Stimulated activated CD4-positive, alpha-beta T cell treated with anti-CD3 and anti-CD28 coated beads, Interleukin-4, amount 100 ng/mL, for 1 hour (primary cell): ENCODE measurements at places on chromosomes 4 and X.

DNA sequence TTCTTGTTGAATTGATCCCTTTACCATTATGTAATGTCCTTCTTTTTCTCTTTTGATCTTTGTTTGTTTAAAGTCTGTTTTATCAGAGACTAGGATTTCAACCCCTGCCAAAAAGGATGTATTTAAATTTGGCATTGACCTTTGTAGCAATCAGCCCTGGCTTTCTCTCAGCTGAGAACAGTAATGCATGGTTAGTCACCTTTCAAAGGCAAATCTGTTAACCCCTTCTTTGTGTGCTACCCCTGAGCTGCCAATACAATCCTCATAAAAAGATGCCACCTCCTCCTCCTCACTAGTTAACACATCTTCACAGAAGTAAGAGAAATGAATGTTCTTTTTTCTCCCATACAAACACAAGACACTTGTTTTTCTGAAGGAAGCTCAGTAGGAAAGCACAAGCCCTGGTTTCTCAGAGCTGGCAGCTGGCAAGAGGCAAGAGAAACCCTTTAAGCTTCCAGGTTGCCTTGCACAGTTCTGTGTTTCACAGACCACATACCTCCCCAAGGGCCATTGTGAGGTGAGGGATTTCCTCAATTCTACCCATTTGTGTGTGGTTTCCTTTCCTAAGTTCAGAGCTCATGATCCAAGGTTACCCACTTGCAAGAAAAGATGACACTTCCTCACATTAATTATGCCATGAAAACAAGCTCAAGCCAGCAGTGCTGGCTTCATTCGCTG lies 122.6 kb downstream of the RCHY1 start:
- no peak for DNase-seq

DNA sequence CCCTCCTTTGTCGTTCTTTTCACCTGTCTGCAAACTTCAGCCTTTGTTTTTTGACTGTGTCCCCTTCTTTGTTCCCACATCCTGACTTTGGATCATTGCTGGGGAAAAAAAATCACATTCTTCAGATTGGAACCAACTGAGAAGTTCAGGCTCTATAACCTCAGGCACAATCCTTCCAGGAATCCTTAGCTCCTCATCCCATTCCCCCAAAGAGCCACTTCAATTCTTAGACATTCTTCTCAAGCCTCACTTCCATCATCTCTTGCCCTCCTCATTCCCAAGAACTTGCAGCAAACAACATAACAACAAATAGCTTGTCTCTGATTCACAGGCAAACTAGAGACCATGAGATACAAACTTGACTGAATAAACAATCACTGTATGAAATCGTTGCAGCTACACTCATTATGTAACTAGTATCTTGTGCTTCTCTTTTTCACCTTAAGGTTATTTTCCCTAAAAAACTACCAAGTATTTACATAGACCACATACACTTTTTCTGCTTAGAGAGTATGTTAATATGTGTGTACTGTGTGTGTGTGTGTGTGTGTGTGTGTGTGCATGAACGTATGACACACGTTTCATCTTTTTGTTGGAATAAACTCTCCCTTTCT lies 26.4 kb upstream of the PGM2 start:
- no peak for DNase-seq

DNA sequence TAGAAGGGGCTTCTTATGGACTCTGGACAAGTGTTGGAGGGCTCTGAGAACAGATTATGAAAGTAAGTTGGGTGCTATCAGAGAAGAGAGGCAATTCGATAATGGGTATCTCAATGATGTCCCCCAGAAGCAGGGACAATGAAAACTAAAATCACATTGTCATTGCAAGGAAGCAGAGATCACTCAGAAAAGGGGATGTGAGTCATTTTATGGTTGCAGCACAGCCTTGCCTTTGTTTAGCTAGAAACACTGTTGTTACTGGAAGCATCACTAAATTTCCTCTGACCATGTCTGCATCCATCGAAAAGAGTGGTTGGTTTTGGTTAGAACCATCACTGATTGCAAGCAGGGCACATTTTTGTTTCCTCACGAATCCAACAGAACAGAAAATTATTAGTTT lies 246.8 kb upstream of the NWD2 start:
- no peak for DNase-seq

DNA sequence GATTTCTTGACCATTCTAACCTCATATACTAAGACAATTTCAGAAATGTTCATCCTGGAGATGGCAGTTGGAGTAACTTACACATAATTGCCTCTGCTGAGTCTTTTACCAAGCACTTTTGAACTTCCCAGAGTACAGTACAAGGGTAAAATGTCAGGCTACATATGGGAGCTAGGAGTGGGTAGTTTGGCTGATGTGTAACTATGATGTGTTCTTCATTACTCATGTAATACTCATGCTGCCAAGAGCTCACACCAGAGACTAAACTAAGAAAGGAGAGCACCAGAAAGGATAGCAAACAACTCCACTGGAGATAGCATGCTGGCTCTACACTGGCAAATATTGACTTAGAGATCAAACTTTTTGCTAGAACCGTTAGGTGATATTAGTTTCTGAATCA lies 194.0 kb downstream of the PDGFRA start:
- DNase-seq, result no peak

DNA sequence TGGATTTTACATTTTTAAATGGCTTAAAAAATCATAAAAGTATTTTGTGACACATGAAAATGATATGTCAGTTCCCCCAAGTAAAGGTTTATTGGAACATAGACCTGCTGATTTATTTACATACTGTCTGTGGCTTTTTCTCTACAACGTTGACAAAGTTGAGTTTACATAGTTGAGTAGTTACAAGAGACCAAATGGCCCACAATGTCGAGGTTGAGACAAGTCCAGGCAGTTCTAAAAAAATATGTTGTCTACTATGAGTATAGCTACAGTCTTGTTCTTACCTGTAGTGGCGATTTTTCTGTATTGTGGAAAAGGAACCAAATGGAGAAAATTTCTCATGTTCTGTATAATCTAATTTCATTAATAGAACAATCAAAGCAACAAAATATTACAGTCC lies 163.2 kb downstream of the FRAS1 start:
- no peak for DNase-seq

DNA sequence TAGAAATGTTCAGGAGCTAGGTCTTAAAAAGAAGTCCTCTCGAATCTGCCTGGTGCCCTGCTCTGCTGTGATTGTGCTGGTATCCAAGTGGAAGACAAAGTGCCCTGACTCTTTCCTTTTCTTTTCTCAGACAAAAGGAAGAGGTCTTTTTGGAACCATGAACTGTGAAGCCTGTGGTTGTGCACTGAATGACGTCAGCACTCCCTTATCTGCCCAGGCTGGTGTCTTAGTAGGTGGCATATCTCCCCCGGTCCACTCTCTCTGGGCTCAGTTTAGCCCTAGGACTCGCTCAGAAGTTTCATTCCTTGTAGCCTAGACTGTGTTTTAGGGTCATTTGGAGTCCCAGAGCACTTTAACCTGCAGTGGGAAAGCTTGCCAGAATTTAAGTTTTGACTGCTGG lies 400.3 kb upstream of the CT83 start:
- no peak for DNase-seq

GRCh38 chrX:41209853-41210252 lies 124.1 kb upstream of the DDX3X start:
- DNase-seq, result no peak

- DNase-seq, result no peak
Measured at GRCh38 chr4:60033826-60034225, 1166.3 kb upstream of the ADGRL3 start.

DNA sequence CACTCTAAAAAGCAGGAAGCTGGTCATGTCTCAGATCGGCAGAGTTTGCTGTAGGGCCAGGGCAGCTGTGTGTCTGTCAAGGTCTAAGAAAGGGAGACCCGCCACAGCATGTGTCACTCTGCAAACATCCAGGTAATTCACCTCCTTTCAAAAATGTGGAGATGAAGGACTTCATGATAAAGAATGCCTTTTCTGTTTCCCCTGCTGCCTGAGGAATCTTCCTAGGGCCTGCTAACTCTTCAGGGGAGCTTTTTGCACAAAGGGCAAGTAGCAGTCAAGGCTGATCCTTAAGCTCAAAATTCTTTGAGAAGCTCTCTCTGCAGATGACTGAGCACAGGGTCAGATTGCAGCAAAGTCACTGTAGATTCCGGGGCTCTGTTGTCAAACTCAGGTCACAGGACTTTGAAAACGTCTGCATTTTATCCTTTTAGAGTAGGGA lies 21.1 kb downstream of the RASL11B start:
- DNase-seq, result no peak

- DNase-seq, result no peak
Measured at GRCh38 chrX:137562096-137562495, 3.8 kb upstream of the ZIC3 start.

GRCh38 chrX:133350751-133351150 lies 64.5 kb downstream of the GPC4 start:
- no peak for DNase-seq

DNA sequence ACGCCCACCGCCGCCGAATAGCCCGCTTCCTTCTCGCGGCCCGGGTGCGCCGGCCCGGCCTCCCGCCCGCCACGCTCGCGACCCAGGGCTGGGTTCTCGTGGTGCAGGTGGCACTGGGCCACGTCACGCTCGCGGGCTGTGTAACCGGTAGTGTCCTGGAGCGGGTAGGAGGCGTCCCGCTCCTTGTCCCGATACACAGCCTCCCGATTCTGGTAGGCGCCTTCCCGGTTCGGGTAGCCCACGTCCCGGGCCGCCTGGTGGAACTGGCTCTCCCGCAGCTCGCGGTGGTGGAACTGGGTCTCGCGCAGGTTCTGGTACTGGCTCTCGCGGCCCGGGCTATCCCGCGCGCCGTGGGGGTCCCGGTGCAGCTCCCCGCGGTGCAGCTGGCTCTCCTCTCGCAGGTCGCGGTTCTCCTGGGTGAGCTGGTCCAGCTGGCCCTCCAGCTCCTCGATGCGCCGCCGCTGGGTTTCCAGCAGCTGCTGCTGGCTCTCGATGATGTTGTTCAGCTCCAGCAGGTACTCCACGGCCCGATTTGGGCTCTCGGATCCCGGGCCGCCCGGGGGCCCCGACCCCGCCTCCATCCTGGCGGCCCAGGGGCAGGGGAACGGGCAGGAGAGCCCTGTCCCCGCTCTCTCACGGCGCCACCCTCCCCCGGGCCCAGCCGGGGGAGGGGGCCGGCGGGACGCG lies 39.3 kb upstream of the IQSEC2 start:
- peak; percentile 10 for DNase-seq

- DNase-seq, result no peak
Measured at GRCh38 chr4:152640058-152640921, 39.5 kb downstream of the TMEM154 start.

- DNase-seq, result no peak
Measured at GRCh38 chr4:172055046-172055445, 241.8 kb downstream of the GALNTL6 start.

GRCh38 chrX:41133551-41133950 lies 48.3 kb downstream of the USP9X start:
- no peak for DNase-seq

- no peak for DNase-seq
Measured at GRCh38 chr4:7398104-7398423, 36.7 kb downstream of the PSAPL1 start.

DNA sequence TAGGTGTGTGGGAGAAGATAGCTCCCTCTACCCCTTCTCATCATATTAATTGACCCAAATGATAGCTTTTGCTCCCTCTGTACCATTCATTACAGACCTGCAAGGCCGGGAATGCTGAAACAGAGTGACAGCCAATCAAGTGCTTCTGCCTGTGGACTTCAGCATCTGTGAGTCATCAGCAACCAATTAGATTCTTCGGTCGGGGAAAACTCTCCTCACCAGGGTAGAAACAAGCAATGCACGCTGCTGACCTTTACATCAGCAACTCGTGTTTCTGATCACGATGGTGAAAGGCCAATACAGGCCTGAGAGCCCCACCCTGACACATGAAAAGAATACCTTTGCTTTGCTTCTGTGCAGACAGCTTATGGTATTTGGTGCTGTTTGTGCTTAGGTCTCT lies 347.2 kb upstream of the DDX53 start:
- DNase-seq, result no peak

GRCh38 chr4:36325926-36326325 lies 44.5 kb downstream of the DTHD1 start:
- no peak for DNase-seq

DNA sequence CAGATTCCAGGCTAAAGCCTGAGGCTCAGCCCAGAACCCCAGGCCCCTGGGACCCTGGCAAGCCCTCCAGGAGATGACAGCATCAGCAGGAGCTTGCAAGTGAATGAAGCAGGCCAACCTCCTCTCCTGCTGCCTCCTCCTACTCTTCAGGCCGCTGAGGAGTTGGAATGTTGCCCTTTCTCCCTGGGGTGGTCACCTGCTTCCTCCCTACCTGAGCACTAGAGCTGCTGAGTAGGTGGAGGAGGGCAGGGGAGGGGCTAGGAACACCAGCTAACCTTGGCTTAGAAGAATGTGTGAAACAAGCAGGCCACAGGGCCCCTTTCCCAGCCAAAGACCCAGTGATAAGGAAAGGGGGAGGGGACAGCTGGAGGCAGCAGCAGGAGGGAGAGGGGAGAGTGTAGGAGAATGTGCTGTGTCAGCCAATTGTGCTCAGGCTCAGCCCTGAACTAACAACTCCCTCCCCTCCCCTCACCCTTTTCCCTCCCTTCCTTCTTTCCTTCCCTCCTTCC lies 58.0 kb downstream of the PJA1 start:
- no peak for DNase-seq

DNA sequence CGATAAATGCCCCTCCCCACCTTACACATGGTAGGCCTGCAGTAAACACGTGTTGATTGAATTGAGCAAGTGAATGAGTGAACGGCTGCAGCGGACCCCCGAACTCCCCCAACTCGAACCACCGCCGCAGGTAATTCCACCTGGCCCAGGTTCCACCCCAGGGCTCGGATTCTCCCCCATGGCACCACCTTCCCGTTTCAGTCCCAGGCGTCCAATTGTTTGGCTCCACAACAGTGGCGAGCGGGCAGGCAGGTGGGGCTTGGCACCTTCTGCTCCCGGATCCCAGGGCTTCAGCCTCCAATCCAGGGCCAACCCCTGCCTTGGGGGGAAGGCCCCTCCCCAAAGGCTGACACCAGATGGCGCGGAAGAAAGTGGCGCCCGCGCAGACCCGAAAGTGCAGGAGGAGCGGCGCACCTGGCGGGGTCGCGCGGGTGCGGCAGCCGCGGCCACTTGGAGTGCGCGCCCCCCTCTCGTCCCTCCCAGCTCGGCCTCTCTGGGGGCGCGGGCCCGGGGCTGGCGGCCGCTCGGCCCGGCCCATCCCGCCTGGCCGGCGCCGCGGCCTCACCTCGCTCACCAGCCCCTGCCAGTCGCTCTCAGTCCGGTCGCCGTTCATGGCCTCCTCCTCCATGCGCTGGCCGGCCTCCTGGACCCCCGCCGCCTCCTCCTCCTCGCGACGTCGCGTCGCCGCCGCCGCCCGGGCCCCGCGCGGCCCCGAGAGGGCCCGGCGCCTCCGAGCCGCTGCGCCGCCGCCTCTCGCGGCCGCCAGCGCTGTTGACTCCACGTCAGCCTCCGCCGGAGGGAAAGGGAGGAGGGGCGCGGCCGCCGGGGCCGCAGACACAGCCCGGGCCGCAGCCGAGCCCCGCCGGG lies at the start of gene CCDC149:
CCDC149 (minus strand) TSS at position 791 of the 867 bp plus-strand sequence; CDS start at position 613, 178 bp downstream.
- no peak for DNase-seq

DNA sequence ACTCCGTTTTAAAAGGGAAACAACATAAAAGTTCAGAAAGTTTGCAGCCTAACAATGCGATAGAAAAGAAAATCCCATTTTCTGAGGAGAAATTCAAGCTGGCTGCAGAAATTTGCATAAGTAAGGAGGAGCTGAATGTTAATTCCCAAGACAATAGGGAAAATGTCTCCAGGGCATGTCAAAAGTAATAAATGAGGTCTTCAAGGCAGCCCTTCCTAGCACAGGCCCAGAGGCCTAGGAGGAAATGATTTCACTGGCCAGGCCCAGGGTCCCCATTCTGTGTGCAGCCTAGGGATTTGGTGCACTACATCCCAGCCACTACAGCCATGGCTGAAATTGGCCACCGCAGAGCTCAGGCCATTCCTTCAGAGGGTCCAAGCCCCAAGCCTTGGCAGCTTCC lies 59.3 kb downstream of the TKTL2 start:
- DNase-seq, result no peak
